ENCODE measurements at places on chromosomes 11 and 22. TPM values are rescaled to one million over a fixed set of nuclear protein-coding genes. Genes with fewer than 3 reads are reported as not detected.

Gene ZNRD2
- 39.2 TPM for total RNA-seq

DNA sequence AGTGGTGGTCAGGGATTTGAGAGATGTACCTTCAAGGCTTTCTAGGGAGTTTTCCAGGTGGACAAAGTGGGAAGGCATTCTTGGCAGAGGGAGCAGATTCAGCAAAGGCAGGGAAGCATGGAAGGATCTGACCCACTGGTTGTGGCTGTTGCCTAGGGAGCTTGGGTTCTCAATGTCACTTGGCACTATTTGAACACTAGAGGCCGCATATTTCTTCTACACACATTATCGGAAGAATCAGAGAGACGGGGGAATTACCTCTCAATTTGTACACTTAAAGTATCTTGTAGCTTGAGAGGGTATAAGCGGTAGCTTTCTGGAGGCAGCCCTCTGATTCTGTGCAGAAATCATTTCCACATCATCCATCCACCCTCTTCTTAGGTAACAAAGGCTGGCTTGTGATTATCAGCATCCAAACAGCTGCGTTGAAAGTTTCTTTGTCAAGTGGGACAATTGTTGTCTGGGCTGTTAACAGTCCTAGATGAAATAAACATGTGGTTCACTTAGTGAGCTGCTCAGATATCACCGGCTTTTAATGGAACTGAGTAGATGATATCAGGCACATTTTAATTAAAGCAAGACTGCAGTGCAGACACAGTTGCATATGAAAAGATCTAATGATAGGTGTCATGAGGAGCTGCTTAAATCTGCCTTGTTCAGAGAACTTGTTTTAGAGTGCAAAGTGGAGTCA, 2.6 kb downstream of the NELL1 start:
- H3K4me1 ChIP-seq = no peaks in the 10 kb centered on the region
- H3K4me3 ChIP-seq = no peak overlapping the region
- H3K36me3 ChIP-seq = no peaks in the 10 kb centered on the region
- H3K27me3 ChIP-seq = peaks cover 71% of the 10 kb centered on the region

DNA sequence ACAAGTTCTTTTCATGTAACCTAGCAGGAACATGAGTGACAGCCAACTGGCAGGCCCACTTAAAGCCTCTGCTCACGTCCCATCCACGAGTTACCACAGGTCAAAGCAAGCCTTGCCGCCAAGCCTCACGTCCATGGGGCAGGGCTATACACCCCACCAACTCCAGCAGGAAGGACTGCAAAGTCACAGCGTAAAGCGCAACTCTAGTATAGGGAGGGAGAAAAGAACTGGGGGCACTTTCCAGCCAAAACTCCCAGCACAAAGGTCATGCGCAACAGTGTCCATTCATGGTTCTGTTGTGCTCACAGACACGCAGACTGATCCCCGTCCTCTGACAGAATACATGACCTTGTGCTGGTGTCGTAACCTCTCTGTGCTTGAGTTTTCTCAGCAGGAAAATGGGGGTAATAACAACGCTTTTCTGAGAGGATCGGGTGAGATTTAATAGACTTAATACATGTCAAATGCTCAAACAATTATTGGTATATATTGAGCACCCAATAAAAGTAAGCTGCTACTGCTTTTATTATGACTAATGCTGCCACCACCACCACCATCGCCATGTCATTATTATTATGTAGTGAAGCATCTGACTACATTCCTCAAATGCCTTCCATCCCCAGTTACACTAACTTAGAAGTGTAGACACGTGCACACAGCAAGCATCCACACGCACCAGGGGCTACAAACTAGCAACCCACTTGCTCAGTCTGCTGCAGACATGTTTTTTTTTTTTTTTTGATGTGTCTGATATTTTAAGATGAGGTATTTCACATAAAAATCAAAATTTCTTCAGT, 104.4 kb upstream of the PARVA start:
- H3K27ac ChIP-seq = no peak overlapping the region
- no peaks in the 10 kb centered on the region for H3K27me3 ChIP-seq
- no peak for DNase-seq

DNA sequence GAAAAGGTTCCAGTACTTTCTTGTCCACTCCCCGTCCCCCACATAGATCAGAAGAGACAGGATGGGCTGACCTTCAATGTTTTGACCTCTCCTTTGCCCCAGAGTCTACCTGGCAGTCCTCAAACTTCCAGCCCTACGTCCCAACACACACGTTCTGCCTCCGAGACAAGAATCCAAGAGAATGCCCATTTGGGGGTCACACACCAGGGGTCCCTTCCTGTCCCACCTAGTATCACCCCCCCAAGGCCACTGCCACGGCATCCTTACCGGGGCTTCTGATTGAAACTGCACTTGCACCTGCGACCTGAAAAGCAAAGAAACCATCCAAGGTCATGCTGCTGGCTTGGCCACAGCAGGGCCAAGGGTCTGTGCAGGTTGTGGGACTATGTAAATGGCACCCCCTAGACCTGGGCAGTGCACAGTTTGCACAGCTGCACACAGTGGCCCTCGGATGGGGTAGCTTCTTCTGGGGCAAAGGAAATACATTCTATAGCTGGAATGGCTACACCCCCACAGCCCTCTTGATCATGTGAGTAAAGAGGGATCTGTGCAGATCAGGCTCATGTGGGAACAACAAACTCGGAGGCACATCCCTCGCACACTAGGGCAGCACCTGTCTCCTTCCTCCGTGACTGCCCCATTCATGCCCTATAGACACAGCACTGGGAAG, 16.5 kb upstream of the FXYD2 start:
- H3K36me3 ChIP-seq = peaks cover 28% of the 10 kb centered on the region
- H3K27ac ChIP-seq = no peak overlapping the region
- H3K4me3 ChIP-seq = no peak overlapping the region
- no peak for DNase-seq
- H3K27me3 ChIP-seq = no peaks in the 10 kb centered on the region

DNA sequence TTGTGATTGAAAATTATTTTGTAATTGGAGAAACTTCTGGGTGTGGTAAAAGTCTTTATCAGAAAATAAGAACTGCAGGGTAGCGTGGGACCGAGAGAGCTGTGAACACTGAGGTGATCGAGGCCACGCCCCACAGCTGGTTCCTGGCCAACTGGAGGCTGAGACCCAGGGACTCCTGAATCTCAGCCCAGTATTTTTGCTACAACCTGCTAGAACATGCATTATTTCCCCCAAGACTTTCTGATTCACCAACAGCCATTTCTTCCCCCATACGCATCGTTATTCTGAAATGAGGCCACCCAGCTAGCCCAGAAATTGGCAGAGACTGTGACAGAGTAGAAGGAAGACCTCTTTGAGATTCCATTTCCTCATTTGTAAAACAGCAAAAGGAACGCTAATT, 3.4 kb upstream of the FGF19 start:
- peak; percentile 82 for DNase-seq
- H3K4me1 ChIP-seq = no peaks in the 10 kb centered on the region
- peaks cover 45% of the 10 kb centered on the region for H3K27me3 ChIP-seq

DNA sequence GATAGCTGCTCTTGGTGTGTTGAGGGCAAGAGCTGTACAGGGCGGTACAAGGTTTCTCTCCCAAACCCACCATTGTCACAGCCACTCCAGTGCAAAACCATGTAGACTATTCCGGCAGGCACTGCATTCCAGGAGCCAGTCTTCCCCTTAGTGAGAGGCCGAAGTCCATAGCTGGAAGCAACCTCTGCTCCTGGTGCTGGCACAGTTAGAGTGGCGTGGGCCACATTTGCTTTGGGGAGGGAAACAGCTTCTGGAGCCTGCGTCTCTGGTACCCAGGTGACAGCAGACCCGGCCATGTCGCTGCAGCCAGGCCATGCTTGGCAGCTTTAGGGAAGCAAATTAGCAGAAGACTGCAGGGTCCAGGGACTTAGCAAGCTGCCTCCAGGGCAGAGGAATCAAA, 788.0 kb downstream of the BRD1 start:
- no peak overlapping the region for H3K27ac ChIP-seq
- no peak overlapping the region for H3K4me3 ChIP-seq
- no peaks in the 10 kb centered on the region for H3K4me1 ChIP-seq
- H3K27me3 ChIP-seq = no peaks in the 10 kb centered on the region
- no peak for DNase-seq

DNA sequence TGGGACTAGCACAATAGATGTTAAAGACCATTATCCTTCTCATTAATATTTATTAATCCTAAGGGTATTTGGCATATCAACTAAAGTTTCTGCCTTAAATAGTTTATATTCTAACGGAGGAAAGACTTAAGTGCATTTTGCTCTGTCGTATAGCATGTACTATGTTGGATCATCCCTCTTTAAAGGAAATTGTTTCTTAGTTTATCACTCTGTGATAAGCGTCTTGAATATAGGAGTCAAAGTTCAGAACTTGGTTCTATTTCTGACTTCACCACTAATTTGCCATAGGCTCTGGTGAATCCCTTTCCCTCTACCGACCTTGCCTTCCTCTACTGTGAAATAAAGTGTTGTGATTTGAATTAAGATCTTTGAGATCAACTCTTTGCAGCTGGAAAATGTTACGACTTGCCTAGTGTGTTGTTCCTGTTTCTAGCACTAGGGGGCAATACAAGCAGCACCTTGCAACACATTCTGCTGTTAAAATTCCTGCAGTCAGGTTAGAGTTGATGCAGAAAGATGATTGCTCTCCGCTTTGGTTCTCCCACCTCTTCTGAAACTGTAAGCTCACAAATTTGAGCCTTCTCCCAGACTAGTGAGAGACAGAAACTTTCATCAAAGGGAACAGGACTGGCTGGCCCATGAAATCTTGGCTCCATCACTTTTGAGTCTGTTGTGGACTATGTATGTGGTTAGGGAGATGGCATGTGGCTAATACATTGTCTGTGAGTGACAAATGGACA, 27.8 kb upstream of the ZNRF3 start:
- no peaks in the 10 kb centered on the region for H3K36me3 ChIP-seq
- H3K27me3 ChIP-seq = no peaks in the 10 kb centered on the region
- H3K27ac ChIP-seq = no peak overlapping the region
- H3K4me3 ChIP-seq = no peak overlapping the region
- no peaks in the 10 kb centered on the region for H3K4me1 ChIP-seq

DNA sequence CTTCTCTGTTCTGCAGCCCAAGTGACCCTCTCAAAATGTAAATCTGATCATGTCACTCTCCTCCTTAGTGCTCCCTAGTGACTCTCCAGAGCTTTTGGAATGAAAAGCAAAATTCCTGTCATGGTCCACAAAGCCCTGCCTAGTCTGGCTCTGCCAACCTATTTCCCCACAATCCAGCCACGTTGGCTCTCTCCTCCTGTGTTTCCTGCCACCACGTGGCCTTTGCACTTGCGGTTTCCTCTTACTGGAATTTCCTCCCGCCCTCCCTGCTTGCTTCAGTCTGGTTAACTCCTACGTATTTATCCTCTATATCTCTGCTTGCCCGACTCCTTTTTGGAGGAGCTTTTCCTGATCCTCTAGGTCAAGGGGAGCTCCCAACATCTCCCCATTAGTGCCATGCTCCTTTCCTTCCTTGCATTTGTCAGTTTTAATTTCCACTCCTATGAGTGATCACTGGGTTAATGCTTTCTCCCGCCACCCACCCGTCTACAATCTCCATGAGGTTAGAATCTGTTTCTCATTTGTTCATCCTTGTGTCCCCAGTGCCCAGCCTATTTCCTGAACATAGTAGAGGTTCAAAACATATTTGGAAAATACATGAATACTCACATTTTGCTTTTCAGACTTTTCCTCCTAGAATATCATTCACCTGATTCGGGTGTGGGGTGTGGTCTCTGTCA, 11.5 kb downstream of the NNMT start:
- no peak for DNase-seq
- H3K36me3 ChIP-seq = no peaks in the 10 kb centered on the region
- H3K4me3 ChIP-seq = no peak overlapping the region
- no peaks in the 10 kb centered on the region for H3K27me3 ChIP-seq
- H3K4me1 ChIP-seq = no peaks in the 10 kb centered on the region
- H3K27ac ChIP-seq = no peak overlapping the region

Data from endodermal cell (in vitro differentiated cells).